Type B pancreatic cell (in vitro differentiated cells): ENCODE measurements at places on chromosomes 1 and 21. TPM values are rescaled to one million over a fixed set of nuclear protein-coding genes. Genes with fewer than 3 reads are reported as not detected.

- H3K4me3 ChIP-seq, result peak overlapping the region; percentile 42
- H3K4me1 ChIP-seq, result peaks cover 24% of the 10 kb centered on the region
- no peaks in the 10 kb centered on the region for H3K27me3 ChIP-seq
- no peaks in the 10 kb centered on the region for H3K36me3 ChIP-seq
Measured at GRCh38 chr1:80673935-80674597, 1126.7 kb upstream of the ADGRL2 start.

- H3K4me1 ChIP-seq, result peaks cover 8% of the 10 kb centered on the region
- H3K4me3 ChIP-seq, result no peak overlapping the region
- no peaks in the 10 kb centered on the region for H3K36me3 ChIP-seq
- H3K27ac ChIP-seq, result no peak overlapping the region
- H3K27me3 ChIP-seq, result peaks cover 3% of the 10 kb centered on the region
- DNase-seq, result no peak
Measured at GRCh38 chr21:42028766-42029425, 18.7 kb upstream of the ZBTB21 start.

The CD52 gene
- 0.75 and 0.93 TPM in 2 replicates for total RNA-seq

The PTGFR gene
- 0.36 TPM in 1 of 2 replicates, not detected in the other for total RNA-seq
